ENCODE measurements at places on chromosomes 1 and 21.

GRCh38 chr1:181139631-181140061 is 51.1 kb downstream of the IER5 start:
- DNase-seq = no peak

DNA sequence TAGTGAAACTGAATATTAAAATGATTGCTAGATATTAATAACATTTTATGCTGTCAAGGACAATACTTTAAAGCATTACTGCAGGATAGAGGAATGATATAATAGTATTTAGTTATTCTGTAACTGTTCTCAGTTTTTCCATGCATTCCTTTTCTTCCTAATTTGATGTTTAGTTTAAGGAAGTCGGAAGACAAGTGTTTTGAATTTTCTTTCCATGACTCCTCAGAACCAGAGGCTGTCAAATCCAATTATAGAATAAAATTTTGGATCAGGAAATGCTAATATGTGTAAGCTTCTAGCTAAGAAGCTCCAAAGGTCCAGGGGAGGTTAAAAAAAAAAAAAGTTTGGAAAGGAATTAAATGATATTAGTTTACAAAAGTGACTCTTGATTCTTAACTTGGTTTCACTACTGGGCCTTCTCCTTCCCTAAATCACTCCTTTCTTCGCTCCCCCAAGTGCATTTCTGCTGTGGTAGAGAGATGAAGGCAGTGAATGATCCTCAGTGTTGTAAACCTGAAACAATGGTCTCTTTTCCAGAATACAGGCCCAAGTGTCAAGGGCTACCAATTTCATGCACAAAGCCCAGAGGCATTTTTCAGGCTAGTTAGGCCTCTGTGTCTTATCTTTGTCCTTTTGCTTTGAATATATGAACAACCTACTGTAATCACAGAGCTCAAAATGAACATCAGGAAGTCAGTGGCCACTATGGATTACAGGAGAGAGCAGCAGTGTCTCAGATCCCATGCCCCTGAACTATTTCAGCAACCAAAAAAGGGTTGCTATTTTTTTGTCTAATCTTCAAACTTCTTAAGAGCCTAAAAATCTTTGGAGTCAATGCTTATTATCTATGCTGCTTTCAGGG is 6.2 kb downstream of the ADSS2 start:
- DNase-seq = no peak

DNA sequence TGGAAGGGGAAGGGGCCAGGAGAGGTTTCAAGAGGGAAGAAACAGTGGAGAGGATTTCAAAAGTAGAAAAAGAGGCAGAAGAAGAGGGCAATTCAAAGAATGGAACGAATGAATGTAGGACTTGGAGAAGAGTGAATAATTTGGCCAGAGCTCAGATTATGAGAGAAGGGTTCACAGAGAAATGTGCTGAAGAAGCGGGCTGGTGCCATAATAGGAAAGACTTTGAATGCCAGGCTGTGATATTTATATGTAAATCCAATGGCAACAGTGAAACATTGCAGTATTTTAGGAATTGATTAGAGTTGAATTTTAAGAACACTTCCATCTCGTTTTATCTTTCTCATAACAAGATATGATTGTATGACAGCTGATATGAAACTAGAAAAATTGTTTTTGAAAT is 36.0 kb upstream of the ANGPTL7 start:
- DNase-seq = no peak

GRCh38 chr1:160646711-160647328 is at the start of gene SLAMF1:
SLAMF1 (minus strand) TSS chr1:160647044; CDS start chr1:160646945, 99 bp downstream.
- DNase-seq = no peak

GRCh38 chr1:198686069-198686728 is 47.4 kb downstream of the PTPRC start:
- no peak for DNase-seq

DNA sequence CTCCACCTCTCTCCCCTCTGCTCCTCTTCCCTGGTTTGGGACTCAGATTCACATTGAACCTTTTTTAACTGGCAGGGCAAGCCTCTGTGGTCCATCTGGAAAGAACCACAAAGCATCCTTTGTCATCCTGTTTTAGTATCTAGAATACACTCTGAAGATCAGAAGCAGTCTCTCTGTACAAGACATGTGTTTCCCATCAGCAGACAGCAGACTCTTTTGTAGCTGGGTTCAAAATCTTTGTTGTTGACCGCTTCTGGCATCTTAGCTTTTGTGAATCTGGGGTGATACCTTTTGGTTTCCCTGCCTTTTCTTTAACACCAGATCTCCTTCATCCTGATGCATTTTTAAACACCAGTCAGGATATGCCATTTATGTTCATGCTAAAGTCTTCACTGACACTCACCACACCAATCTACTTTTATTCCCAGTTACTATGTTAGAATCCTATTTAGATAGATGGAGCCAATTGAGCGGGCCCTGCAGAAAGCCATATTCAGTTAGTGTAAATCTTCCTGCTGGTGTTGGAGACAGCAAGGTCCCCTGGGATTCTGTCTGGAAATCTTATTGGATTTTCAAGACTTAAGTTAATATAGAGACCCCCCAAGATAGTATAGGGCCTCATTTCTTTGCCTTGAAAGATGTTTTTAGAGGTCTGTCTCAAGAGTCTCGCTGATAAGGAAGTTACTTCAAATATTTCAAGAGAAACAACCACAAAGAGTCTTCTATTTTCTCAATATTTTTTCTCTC is 51.1 kb downstream of the ST6GALNAC3 start:
- no peak for DNase-seq

DNA sequence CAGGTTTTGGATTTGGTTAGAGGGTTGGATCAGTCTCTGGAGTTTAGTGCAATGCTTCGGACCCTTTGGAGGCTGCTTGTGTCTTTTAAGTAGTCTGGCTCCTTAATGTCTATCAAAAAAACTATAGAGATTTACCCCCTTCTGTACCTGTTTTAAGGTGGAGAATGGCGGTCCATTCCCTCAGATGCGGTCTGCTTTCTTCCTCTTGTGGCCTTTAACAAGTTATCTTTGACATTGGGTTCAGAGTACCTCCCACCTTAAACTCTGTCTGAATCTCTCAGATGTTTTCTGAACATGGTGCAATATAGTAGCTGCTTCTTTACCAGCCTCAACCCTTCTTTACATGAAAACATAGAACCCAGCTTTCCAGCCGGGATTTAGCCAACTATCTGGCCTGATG is 2.4 kb downstream of the IPO9 start:
- no peak for DNase-seq

DNA sequence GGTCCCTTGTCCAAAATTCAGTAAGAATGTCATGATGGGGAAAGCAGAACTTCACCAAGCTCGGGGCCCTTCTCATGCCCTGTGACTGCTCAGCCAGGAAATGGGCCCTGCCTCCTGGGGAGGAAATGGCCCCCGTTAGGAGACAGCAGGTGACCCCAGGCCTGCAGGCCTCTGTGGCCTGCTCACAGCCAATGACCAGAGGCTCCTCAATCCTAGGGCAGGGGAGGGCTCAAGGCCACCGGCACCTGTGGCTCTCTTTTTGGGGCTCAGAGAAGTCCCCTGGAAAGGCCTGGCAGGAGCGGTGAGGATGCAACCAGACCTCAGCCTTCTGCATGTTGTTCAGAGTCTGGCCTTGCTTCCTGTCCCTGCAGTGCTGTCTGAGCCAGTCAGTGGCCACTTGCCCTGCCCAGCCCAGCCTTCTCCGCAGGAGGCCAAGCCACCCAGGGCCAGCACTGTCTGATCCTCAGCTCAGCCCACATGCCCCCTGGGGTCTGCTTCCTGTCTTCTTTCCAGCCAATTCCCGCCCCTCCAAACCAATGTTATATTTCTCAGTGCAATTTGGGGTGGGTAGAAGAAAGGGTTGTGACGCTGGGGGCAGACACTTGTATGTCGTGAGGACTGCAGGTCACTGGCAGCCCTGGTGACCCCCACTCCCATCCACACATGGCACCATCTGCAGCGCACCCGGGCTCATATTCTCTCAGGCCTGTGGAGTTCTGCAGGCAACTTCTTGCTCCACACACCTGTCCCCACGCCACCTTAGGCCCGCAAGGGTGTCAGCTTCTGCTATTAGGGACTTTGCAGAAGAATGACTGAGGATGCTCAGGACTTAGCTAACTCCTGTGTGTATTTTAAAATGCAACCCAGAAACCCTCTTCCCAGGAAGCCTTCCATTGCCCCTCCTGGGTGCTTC is 83.6 kb downstream of the ITPKB start:
- DNase-seq = no peak

- DNase-seq = no peak
Observed at GRCh38 chr1:202987922-202988583, 19.1 kb upstream of the TMEM183A start.

DNA sequence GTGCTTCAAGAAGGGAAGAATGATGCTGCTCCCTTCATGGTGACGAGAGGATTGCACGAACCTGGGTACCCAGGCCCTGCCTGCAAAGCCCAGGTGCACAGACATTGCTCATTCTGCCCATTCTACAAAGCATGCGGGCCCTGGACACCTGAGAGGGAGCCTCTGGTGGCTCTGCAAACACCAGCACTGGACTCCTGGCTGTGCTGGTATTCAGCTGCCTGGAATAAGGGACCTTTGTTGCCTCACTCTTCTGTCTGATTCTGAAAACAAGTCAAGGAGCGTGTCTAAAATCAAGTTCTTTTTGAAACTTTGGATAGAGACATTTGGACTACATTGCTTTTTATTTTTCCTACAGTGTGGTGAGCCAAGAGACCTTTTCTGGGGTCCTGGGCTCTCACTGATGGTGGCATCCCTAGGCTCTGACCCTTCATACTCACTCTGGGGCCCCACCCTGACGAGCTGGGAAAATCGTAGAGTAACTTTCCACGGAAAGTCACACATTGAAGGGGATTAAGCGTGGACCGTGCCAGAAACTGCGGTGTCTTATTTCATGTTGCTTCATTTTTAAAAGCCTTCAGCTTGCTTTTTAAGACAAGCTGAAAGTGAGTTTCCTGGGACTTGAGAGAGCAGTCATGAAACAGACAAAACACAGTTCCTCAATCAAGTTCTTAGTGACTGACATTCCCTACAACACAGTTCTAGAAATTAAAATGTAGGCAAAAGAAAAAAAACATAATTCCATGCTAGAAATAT is 24.0 kb downstream of the ABCA4 start:
- DNase-seq = no peak

DNA sequence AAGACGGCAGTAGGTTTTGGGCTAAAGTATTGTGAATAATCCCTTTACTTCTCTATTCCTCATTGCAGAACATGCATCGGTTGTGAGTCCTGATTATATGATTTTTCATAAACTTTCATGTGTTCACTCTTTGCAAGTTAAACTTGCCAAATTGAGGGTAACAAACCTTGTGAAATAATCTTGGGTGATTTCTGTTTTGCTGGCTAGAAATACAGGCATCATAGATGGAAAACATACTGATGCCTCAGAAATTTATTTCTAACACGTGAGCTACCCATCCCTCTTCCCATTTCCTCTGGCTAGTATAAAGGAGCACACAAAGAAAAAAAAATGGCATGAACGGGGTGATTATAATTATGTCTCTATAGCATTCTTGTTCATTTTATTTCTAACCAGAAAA is 39.6 kb downstream of the RGS5 start:
- DNase-seq = no peak

DNA sequence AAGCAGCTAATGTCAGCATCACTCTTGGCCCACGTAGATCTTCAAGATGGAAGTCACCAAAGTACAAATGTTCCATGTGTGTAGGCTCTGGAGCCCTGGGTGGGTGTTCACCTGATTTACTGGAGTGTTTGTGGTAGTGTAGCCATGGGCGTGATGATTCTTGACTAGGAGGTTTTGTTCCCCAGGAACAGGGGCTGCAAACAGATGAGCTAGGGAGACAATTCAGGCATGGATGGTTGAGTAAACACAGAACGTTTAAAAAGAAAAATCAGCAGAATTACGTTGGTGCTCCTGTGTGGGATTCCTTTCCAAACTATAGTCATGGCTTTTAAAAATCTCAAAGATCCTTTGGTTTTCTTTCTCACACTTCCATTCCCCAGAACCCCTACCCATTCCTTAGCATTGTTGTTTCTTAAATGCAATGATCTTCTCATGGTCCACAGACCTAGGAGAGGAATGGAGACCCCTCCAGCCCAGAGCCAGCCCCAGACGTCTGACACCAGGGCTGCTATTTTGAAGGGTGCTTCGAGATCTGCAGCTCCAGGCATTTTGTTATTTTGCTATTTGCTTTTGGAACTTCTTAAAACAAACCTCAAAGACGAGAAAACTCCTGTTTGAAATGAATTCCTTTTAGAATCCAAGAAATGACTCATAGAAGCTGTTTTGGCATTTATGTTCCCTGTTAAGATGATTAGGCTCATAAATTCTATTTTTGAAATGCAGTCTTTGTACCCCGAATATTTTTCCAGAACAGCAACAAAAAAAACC is 115.1 kb downstream of the ETS2 start:
- DNase-seq = no peak

DNA sequence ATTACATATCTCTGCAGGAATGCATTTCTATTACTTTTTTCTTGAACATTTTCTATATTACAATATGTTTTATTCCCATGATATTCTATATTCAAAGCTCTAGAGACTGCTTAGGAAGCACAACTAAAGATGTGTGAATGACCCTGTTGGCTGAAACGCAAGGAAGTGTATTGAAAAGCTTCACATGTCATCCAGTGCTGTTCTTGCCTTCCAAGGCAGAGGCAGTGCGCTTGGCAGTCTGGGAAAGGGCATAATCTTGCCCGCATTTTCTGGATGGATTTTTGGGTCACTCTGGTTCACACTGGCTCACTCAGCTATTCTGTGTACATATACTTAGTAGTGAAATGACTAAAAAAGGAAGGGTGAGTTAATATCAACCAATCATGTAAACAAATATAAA is 262.4 kb downstream of the PTPRC start:
- DNase-seq = no peak

GRCh38 chr21:40257342-40257741 is 390.1 kb downstream of the PCP4 start:
- DNase-seq = no peak

DNA sequence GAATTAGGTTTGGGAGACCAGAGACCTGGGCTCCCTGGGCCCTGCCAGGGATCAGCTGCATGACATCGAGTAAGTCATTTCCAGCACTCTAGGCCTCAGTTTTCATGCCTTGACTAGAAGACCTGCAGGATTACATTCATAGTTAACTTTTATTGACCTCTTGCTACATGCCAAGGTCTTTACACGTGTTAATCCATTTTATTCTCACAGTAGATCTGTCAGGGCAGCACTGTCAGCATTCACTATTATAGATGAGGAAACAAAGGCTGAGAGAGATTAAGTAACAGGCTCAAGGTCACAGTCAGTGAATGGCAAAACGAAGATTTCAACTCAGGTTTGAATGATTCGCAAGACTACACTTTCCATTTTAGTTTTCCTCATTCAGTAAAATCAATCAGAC is 37.0 kb downstream of the PGM1 start:
- no peak for DNase-seq

DNA sequence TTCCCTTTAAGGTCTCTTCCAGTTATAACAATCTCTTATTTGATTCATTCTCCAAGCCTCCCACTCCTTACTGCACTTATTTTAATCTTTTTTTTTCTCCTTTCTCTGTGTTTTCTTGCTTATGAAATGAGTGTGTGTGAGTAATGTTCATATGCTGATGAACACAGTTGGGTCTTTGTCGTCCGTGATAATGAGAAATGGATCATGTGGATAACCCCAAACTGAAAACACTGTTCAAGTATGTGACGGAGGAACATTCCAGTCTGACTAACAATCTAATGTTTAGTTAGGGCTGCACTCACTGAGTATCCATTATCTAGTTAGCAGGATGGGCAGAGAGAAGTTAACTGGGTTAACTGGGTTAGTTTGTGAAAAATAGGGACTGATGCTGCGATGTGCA is 253.1 kb upstream of the DUSP10 start:
- DNase-seq = no peak

Data from stimulated activated CD4-positive, alpha-beta T cell treated with anti-CD3 and anti-CD28 coated beads, Interleukin-15, amount 100 ng/mL, for 1 hour (primary cell).